Breast epithelium (tissue), 4 donors: ENCODE measurements at places on chromosomes 4 and X. TPM values are rescaled to one million over a fixed set of nuclear protein-coding genes. Genes with fewer than 3 reads are reported as not detected.

GLUD2 gene
- total RNA-seq: 4.0 TPM

LCORL gene
- total RNA-seq: 34.1 TPM

SPANXC gene
- total RNA-seq: not detected

- no peak for DNase-seq
Measured at GRCh38 chr4:1030559-1030958, 19.1 kb downstream of the FGFRL1 start.

DNA sequence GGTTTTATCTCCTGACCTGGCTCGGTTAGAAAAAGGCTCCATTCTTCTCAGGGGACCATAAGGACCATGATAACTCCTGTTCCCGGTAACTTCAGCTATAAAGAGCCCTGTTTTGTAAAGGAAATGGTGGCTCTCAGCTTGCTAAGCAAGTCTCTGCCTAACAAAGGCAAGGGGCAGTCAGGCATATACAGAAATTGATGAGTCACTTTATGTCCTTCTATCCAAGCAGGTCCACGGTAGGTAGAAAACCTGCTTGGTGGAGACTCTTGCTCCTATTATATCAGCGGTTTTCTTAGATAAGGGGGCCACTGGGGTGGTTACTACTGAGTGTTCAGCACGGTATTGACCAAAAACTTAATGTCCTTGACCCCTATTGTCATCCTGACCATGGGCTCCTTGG, 203.0 kb upstream of the KLF8 start:
- DNase-seq: no peak
